ENCODE measurements at places on chromosomes 3 and 15.

- DNase-seq, result no peak
These were observed 834.6 kb upstream of the CFAP20DC start for GRCh38 chr3:59884409-59884808.

- DNase-seq, result peak; percentile 45
These were observed 8.5 kb upstream of the DAG1 start for GRCh38 chr3:49461443-49462171.

DNA sequence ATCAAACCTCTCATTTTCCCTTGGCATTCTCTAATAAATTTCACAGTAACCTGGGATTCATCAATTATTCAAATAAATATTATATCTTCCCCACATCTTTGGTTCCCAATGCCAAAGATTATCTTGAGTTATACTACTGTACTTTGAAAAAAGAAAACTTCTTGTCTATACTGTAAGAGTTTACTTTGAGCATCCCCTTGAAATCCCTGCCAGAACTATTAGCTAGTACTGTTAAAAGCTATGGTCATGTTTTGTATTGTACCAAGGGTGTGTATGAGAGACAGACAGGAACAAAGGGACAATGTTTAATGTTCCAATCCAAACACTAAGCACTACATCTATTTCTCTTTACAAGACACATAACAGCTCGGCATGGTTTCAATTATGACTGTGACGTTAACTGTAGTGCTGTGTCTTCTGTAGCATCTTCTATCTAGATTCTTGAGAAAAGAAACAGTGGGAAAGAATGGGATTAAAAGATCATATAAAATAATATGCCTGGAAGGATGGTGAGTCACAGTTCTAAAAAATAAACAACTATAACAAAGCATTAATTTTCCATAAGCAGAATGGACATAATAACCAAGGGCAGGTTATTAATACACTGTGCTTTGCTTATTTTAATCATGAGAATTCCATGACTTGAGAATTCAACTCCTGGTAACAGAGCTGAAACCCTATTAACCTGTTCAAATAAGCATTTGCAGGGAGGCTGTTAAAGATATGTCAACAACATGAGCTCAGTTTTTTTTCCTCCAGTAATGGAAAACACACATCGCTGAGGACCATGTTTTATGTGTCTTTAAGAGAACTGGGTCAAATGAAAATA, 71.1 kb downstream of the ALDH1A2 start:
- no peak for DNase-seq

DNA sequence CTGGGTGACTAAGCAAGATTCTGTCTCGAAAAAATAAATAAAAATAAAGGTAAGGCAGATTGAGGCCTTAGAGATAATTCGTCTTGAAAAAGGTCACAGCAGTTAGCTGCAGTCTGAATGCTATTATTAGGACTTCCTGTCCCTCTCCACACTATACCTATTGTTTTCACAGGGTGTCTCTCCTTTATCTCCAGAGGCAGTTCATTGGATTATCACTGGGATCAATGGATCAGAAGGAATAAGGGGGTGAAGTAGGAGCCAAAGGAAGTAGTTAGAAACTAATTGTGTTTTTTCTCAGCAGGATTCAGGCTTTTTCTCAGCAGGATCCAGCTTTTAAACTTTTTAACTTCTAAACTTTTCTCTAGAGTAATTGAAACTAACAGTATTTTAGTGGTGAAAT, 326.9 kb downstream of the IL5RA start:
- DNase-seq, result no peak

- no peak for DNase-seq
These were observed 4.1 kb downstream of the SECISBP2L start for GRCh38 chr15:49042165-49042564.

DNA sequence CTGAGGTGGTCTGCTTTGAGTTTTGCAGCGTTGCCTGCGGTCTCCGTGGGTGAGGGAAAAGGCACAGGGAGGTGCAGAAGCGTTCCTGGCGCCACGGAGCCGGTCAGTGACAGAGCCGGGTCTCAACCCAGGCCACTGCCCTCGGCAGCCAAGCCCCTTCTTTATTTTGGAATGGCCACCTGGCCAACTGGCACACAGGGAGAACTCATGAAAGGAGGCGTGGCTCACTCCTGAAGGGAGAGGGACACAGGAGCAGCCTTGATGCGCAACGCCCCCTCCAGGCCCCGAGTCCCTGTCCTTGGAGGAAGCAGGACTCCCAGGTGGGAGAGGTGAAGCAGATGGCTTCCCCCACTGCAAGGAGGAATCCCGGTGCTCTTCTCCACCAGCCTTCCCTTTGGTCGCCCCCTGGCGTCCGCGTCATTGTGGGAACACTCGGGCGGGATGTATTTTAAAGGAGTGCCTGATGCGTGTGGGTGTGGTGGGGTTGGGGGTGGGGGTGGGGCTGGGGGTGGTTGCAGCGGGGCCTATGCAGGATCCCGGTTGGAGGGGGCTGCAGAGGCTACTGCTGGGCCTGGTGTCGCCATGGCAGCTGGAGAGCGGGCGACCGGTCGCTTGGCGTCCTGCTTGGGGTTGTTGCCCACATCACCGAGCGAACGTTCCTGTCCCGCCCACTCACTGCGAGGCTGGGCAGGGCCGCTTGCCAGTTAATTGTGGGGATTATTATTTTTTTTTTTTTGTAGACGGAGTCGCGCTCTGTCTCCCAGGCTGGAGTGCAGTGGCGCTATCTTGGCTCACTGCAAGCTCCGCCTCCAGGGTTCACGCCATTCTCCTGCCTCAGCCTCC, 32.6 kb downstream of the APBA2 start:
- no peak for DNase-seq

DNA sequence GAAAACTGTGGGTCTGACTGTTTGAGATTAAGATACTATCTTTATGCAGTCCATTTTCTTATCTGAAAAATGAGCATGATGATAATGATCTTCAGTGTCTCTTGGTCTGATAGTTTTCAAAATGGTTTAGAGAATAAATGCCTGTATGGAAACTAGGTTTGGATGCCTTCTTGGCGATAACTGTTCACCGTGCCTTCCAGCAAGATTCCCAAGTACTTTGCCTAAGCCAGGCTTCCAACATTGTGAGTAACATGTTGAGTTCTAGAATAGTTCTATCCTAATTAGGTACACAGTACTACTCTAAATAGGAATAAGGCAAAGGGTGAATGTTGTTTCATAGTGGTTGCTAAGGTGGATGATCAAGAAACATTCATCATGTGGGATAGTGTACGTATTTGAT, 940.2 kb downstream of the MCTP2 start:
- no peak for DNase-seq

GRCh38 chr3:173841334-173841733, 443.8 kb downstream of the NLGN1 start:
- DNase-seq, result no peak

- no peak for DNase-seq
These were observed 400.6 kb downstream of the ZBTB20 start for GRCh38 chr3:114746502-114746901.

DNA sequence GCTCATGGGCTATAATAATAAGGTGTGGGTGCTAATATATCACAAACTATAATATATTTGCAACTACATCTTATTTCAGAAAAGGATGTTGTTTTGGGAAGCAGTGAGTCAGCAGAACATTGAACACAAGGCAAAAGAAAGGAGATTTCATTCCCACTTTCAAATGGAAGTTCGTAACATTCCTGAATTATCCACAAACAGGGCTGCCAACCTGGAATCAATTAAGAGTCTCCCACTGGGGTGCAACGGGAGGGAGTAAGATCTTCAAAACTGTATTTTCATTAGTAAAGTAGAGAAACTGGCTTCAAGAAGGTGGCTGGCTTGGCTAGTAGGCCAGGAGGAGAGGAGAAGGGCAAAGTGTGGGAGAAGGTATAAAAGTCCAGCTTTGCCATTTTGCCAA, 479.6 kb downstream of the CNTN3 start:
- no peak for DNase-seq

DNA sequence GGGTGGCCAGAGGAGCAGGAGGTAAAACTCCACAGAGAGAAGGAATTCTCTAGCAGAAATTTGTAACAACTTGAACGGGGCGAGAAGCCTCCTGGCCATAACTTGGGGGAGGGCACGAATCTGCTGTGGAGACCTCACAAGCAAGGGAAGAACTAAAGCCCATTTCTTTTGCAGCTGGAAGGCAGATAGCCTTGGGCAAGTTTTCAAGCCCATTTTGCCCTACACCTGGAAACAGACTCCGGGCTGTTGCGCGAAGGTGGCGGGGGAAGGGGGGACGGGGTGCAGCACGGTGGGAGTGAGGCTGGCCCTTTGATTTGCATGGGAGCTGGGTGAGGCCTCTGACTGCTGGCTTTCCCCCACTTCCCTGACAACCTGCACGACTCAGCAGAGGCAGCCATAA, 168.8 kb downstream of the MEGF11 start:
- no peak for DNase-seq

DNA sequence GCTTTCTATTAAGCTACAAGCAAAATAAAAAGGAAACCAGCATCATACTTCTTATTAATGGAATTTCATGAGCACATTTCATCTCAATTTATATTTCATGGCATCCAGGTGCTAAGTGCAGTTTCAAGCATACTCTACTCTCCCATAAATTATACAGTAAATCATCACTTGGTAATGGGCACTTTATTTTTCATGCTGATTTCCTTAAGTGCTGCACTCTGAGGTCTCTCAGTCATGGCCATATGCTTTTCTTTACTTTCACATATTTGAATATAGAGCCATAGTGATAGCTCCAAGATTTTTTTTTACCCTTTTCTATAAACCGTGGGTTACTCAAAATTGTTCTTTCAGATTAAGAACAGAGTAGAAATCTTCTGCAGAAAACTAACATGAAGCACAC, 1505.7 kb upstream of the CADM2 start:
- DNase-seq, result no peak

GRCh38 chr3:186722457-186722856, 5.3 kb downstream of the KNG1 start:
- no peak for DNase-seq

Data from right kidney (tissue), 9 donors.